ENCODE measurements at places on chromosomes 1 and 21.

GRCh38 chr1:183946320-183946613, 91.3 kb downstream of the COLGALT2 start:
- no peak for DNase-seq

GRCh38 chr1:184152974-184153373, 101.4 kb downstream of the TSEN15 start:
- no peak for DNase-seq

DNA sequence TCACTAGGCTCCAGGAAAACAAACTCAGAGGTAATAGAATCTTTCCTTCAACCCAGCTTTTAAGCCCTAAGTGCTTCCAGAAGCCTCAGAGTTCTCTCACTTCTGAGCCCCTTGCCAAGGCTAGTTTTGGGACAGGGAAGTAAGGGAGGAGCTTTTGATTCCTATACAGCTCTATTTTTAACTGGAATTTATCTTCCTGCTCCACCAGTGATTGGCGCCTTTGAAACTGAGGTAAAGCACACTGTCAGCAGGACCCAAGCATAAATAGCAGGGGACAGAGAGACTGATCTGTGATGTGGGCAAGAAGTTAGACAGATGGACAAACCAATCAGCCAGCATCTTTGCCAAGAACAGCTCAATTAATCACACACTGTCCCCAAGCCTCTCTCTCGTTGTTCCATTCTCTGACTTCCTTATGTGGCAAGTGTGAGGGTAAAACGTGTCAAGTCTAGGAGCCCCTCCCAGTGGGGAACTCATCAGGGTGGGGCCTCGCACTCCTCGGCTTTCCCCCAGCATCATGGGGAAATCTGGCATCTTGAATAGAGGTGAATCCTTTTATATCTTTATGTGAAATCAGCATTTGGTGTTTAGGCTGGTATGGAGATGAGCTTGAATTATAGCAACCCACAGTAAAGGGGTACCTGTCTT, 40.2 kb upstream of the MPZL1 start:
- DNase-seq, result no peak

- DNase-seq, result no peak
Observed at GRCh38 chr1:198887866-198888265, 249.0 kb downstream of the PTPRC start.

GRCh38 chr1:223330466-223330865, 33.5 kb downstream of the SUSD4 start:
- DNase-seq, result no peak

DNA sequence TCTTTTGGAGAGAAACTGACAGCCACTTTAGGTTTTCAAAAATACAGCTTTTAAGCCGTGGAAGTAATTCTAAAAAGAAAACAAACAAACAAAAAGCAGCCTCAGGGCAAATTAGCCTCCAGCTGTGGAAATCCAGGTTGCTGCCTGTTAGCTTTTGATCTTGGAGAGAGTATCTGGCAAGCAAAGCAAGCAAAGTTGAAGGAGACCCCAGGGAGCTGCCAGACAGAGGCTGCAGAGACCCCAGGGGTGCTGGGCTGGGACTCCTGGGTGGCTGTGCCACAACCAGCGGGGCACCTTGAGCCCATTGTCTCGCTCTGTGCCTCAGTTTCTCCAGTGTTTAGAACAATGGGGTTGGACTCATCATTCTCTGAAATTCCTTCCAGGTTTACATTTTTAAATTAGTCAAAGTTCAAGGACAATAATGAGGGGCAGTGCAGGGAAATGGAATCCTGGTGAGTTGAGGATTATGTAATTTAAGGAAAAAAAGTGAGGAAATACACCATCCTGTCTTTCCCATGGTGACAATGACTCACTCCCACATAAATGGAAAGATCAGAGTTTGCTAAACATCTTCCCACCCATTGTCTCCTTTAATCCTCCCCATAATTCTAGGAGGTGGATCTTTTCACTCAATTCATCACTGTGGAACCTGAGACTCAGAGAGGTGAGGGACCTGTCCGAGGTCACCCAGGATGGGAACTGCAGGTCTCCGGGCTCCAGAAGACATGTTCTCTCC, 480.5 kb downstream of the MATN1 start:
- no peak for DNase-seq

- DNase-seq, result no peak
Observed at GRCh38 chr1:145846201-145846612, 777 bp downstream of the NUDT17 start.
